Activated T-helper 2 cell treated with anti-CD3 and anti-CD28 coated beads, Interferon-gamma antibody, Interleukin-2, Interleukin-4, amounts not matched to agents 10 μg/mL and 5 μg/mL and 100 μg/mL, durations not matched to agents 14 hours and 24 hours and 36 hours (primary cell): ENCODE measurements at places on chromosomes 2 and 18. TPM values are rescaled to one million over a fixed set of nuclear protein-coding genes. Genes with fewer than 3 reads are reported as not detected.

- H3K27me3 ChIP-seq = no peaks in the 10 kb centered on the region
- H3K27ac ChIP-seq = no peak overlapping the region
- no peaks in the 10 kb centered on the region for H3K4me1 ChIP-seq
- no peaks in the 10 kb centered on the region for H3K36me3 ChIP-seq
- H3K4me3 ChIP-seq = no peak overlapping the region
- DNase-seq = no peak
These were observed 69.3 kb downstream of the MRO start for GRCh38 chr18:50750546-50750945.

DNA sequence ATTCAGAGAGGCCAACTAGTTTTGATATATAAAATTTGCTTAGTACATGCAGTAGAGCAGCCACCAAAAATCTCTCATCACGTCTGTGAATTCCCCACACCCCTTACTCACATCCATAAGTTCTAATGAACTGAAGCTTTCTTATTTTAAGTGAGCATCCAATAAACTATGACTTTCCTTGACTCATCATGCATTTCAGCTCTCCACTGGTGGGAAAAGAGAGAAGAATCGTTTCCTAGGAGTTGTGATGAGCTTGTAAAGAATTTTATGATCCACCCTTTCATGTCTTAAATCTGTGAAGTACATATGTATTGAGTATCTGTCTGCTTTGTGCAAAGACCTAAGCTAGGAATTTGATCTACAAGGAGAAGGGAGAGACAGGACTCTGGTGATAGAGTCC is 428.6 kb downstream of the SETBP1 start:
- DNase-seq = no peak
- H3K27ac ChIP-seq = no peak overlapping the region
- H3K4me1 ChIP-seq = no peaks in the 10 kb centered on the region
- no peak overlapping the region for H3K4me3 ChIP-seq
- H3K27me3 ChIP-seq = peaks cover 3% of the 10 kb centered on the region

GRCh38 chr2:159677654-159678053 is 34.7 kb upstream of the MARCHF7 start:
- H3K27me3 ChIP-seq = peaks cover 2% of the 10 kb centered on the region
- no peak for DNase-seq
- no peak overlapping the region for H3K4me3 ChIP-seq
- no peaks in the 10 kb centered on the region for H3K36me3 ChIP-seq
- H3K4me1 ChIP-seq = no peaks in the 10 kb centered on the region

DNA sequence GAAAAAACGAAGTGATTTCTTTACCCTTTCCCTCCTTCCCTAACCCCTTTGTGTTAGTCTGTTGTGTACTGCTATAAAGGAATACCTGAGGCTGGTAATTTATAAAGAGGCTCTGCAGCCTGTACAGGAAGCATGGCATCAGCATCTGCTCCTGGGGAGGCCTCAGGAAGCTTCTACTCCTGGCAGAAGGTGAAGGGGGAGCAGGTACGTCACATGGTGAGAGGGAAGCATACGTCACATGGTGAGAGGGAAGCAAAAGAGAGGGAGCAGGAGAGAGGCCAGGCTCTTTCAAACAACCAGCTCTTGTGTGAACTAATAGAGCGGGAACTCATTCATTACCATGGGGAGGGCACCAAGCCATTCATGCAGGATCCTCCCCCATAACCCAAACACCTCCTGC is 126.2 kb downstream of the CAPN13 start:
- H3K27ac ChIP-seq = no peak overlapping the region
- H3K4me3 ChIP-seq = no peak overlapping the region
- H3K36me3 ChIP-seq = no peaks in the 10 kb centered on the region

- peaks cover 15% of the 10 kb centered on the region for H3K27me3 ChIP-seq
- no peak for DNase-seq
- no peak overlapping the region for H3K27ac ChIP-seq
- no peak overlapping the region for H3K4me3 ChIP-seq
- no peaks in the 10 kb centered on the region for H3K4me1 ChIP-seq
These were observed 103.7 kb downstream of the BIN1 start for GRCh38 chr2:127003070-127003800.

- H3K4me3 ChIP-seq = no peak overlapping the region
- no peak overlapping the region for H3K27ac ChIP-seq
- H3K36me3 ChIP-seq = no peaks in the 10 kb centered on the region
- H3K4me1 ChIP-seq = no peaks in the 10 kb centered on the region
- DNase-seq = no peak
These were observed 282.7 kb downstream of the EPHA4 start for GRCh38 chr2:221289389-221289788.

- no peak overlapping the region for H3K4me3 ChIP-seq
- DNase-seq = no peak
- H3K27me3 ChIP-seq = no peaks in the 10 kb centered on the region
- no peak overlapping the region for H3K27ac ChIP-seq
These were observed 559.8 kb upstream of the FANCL start for GRCh38 chr2:58800881-58801280.

GRCh38 chr18:12658426-12659138 is 675 bp upstream of the SPIRE1 start:
- peak overlapping the region; percentile 63 for H3K27ac ChIP-seq
- peak overlapping the region; percentile 84 for H3K4me3 ChIP-seq
- peaks cover 25% of the 10 kb centered on the region for H3K4me1 ChIP-seq

FARSB gene
- total RNA-seq = 47.7 and 49.8 TPM in 2 replicates
